ENCODE measurements at places on chromosomes 3 and 15.
A peak's percentile ranks its signal among the peaks of the same experiment; 100 is the strongest.

DNA sequence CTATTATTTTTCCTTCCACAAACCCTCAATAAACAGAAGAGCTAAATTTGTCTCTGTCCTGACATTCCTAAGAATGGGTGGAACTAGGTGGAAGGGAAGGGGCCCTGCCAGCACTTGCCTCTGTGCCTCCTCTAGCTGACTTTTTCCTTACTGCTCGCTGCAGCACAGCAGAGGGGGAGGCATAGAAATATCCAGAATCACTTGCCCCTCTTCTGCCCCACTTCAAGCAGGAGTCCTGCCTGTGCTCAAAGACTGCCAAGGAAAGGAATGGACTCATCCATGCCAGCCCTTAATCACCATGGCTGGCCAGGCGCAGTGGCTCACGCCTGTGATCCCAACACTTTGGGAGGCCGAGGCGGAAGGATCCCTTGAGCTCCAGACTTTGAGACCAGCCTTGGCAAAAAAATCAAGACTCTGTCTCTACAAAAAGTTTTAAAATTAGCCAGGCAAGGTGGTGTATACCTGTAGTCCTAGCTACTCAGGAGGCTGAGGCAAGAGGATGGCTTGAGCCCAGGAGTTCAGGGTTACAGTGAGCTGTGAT, 51.8 kb downstream of the ADCY5 start:
- no peak for DNase-seq

DNA sequence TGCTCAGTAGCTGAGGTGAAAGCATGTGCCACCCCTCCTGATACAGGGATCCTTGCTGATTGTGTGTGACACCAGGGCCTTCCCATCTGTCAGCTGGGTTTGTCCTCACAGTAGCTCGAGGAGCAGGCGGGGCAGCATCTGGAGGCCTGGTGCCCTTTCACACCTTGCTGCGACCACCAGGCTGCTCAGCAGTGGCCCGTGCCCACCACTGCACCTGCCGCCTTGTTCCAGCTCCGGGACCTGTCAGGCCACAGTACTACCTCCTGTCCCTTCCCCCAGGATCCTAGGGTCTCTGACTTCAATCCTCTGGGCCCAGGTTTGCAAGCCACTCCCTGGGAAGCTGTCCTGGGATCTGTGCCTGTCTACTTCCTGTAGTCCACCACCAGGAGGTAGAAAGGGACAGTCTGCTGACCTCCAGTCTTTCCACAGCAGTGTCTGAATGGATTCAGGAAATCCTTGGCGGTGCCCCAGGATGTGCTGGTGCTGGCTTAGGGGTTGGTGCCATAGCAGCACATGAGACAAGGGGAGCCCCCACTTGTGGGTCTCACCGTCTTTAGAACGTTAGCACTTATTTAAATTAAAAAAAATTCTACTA, 27.5 kb downstream of the APBA2 start:
- DNase-seq: no peak

DNA sequence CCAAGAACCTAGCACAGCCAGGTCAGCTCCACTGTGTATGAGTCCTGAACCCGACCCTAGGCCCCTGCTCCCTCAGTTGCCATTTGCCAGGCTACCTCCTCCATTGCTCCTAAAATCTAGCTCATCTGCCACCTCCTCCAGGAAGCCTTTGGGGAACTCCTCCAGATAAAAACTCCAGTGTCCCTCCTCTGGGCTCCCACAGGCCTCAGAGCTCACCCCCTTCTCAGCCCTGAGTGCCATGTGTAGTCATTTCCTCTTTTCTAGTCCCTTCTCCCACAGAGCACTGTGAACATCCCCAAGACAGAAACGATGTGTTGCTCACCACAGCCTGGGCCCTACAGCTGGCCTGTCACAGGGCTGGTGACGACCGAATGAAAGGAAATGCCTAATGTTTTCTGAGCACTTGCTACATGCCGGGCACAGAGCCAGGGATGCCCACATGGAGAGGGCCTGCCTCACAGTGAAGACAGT, 61.0 kb downstream of the IQSEC1 start:
- peak; percentile 68 for DNase-seq

GRCh38 chr15:40915116-40915661, 14.0 kb upstream of the DLL4 start:
- no peak for DNase-seq

DNA sequence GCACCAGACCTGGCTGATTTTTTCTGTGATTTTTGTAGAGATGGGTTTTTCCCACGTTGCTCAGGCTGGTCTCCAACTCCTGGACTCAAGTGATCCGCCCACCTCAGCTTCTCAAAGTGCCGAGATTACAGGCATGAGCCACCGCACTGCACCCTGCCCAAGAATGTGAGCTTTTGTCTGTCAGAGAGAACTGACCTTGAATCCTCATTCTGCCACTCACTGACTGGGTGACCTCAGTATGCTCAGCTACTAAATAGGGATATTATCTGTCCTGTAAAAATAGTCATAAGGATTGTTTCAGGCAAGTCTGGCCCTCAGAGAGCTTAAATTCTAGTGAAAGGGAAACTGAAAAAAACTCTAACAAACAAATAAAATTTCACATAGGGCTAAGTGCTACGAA, 2.1 kb upstream of the RFT1 start:
- no peak for DNase-seq

DNA sequence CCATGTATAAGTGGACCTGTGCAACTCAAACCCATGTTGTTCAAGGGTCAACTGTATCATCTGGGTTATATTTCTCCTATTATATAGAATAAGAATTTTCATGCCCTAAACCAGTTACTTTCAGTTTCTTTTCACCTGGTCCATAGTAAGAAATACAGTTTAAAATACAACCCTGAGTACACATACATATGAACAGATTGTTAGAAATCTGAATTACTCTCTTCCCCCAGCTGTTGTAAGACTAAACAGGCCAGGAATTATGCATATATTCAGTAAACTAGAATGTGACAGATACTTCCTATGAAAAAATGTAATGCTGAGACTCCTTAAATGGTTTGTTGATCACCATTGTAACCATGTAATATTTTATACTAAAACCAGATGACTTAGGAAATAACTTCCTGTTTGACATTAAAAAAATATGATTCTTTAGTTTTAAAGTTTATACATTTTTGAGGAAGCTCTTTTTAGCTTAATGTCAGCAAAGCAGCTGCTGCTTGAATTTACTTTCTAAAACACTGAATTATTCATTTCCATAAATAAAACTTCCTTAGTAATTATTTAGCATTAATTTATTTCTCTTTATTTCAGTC, 52.5 kb upstream of the ZCWPW2 start:
- DNase-seq: no peak

DNA sequence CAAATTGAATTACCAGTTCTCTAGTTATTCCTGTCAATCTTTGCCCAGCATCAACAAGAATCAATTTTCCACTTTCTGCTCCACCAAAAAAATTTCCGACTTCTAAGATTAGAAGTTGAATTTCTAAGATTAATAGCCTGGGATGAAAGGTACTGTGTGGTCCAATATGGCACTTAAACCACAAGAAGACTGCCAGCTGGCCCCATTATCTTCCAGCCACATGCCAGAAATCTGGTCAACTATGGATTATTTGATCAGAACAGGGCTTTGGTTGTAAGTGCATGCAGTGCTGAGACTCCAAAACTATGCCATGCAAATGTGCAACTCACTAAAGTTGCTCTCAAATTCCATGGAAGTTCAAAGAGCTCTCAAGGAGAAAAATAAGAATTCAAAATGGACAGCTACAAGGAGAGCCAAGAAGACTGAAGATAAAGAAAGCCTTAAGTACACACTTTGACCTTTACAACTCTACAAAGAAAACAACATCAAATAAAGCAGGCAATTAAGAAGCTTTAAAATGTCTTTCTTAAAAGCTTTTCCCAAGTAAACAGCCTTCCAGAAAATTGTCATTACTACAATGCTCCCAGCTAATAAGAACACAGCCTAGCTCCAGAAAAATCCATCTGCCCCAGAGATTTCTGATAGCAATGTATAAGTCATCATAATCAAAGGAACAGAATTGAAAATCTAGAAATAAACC, 64.2 kb downstream of the ST3GAL6 start:
- DNase-seq: no peak

GRCh38 chr15:39785139-39785538, 2.5 kb upstream of the FSIP1 start:
- no peak for DNase-seq

- DNase-seq: no peak
Observed at GRCh38 chr15:94383706-94384105, 152.3 kb downstream of the MCTP2 start.

GRCh38 chr15:88703533-88703932, 64.7 kb downstream of the ISG20 start:
- no peak for DNase-seq

- DNase-seq: no peak
Observed at GRCh38 chr15:80415358-80415670, 11.1 kb downstream of the ARNT2 start.

- DNase-seq: no peak
Observed at GRCh38 chr15:34442891-34443290, 5.3 kb upstream of the GOLGA8A start.

GRCh38 chr3:185058796-185059195, 94.1 kb downstream of the C3orf70 start:
- no peak for DNase-seq

DNA sequence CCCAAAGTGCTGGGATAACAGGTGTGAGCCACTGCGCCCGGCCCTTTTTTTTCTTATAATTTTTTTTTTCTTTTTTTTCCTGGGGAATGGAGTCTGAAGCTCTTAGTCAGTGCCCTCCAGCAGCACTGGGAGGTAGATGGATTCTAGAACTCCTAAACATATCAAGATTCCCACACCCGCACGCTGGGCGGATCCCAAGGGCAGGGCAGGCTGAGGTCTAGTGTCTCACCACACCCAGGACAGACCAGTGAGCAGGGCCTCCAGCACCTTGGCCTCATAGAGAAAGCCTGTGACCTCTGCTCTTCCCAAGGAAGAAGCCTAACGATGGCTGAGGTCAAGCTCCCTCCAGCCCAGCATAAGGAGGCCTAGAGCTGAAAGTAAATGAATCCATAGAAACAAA, 153.7 kb upstream of the MEF2A start:
- DNase-seq: no peak

DNA sequence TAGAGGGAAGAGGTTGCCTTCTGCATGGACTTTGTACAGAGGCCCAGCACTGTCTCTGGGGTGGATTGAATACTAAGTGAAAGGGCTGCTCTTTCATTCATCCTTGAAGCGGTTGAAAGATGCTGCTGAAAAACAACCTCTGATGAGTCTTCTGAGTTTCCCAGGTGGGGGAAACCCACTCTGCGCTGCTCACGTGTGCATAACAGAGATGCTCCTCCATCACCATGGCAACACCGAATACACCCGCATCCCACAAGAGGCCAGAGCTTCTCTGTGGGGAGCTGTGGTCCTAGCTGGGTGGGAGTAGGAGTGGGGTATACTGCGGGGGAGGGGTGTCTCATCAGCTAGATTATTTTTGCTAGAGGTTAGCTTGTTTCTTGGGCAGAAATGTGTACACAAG, 6.1 kb upstream of the SYN2 start:
- no peak for DNase-seq

DNA sequence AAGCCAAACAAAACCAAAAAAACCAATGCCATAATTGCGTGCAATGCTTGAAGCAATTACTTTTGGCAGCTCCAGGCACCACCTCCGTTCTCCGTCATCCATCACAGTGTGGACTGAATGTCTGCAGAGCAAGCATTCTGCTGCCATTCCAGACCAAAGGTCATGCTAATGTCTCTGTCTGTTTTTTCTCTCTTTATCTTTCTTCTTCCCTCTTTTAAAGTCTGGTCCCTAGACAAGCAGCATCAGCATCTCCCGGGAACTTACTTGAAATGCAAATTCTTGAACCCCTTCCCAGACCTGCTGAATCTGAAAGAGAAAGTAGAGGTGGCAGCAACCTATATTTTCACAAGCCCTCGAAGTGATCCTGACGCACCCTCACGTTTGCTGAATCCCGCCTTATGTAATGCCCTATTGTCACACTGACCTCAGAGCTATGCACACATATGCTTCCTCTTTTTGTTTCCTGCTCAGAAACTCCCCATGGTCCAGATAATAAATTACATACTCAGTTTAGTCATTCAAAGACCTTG, 297.3 kb upstream of the PROK2 start:
- DNase-seq: no peak

GRCh38 chr3:182136008-182136910, 424.5 kb downstream of the SOX2 start:
- DNase-seq: no peak

DNA sequence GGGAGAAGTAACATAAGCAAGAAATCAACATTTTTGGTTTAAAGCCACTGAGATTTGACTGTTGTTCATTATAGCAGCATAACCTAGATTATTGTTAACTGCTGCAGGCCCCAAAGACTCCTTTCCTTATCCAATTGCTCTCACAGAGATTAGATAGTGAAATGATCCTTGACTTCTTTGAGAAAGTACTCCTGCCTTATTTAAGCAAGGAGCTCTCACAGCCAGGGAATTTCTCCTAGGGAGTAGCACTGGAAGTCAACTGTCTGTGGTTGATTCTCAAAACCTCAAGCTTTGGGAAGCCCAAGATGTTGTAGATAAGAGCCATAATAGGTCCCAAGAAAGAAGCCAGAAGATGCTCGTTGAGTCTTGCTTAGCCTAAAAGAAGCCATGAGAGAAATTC, 151.8 kb upstream of the TSC22D2 start:
- DNase-seq: no peak

DNA sequence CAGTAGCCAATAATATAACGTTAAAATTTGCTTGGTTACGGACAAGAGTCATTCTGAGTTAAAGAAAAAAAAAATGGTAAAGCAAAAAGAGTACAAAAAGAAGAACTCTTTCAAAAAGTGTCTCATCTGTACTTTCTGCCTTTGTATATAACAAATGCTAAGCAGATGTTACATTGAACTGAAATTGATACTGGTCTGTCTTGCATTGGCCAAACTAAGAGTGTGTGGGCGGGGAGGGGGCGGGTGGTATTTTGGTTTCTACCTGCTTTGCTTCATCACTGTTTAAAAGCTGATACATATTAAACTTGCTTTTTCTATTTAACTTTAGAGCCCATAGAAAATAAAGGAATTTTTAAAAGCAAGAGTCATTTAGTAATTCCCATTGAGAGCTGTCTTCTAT, 215.0 kb upstream of the THBS1 start:
- no peak for DNase-seq

DNA sequence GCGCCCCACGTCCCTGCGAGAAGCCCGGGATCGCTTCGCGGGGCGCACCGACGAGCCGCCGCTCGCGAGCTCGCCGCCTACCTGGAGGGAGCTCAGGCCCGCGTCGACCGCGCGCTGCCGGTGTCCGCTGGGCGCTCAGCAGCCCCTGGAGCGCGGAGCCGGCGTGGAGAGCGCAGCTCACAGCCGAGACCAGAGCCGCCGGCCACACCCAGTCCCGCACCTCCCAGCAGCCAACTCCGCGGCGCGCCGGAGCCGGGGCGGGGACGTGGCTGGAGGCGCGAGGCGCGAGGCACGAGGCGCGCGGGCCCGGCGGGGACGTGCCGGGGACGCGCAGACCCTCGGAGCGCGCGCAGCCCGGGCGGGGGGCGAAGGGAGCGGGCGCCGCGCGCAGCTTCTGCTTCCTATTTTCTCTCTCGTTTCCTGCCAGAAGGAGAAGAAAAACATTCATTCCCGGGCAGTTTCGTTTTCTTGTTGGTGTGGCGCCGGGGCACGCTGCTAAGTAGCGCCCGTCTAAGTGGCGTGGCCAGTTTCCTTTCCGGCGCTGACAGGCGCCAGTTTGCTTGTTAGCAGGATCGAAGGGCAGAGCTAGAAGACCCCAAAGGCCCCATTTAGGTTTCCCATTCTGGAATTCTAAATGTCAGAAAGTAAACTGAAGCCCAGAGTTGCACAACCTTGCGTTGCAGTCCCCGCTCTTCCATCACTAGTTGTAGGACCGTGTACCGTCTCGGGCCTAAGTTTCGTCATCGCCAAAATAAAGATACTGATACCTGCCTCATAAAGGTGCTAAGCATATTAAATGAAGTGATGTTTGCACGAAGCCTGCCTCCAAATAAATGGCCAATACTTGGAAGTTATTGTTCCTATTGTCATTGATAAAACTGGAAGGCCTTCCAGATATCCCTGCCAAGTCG, at the start of gene GNB4:
TSS of gene GNB4 (minus strand) at position 206 of the 911 bp plus-strand sequence. CDS start 25,270 bp downstream, outside the sequence.
- DNase-seq: peak; percentile 92
